ENCODE measurements at places on chromosomes 5 and 9. TPM values are rescaled to one million over a fixed set of nuclear protein-coding genes. Genes with fewer than 3 reads are reported as not detected.

DNAH5 gene
- 8.9 TPM for total RNA-seq

CYLC2 gene
- total RNA-seq = not detected

GAPT gene
- total RNA-seq = not detected

HSD17B3 gene
- 1.0 TPM for total RNA-seq

DMRTA1 gene
- total RNA-seq = 1.9 TPM

CBY3 gene
- 1.7 TPM for total RNA-seq

AGXT2 gene
- total RNA-seq = not detected

GPR151 gene
- total RNA-seq = not detected

DOCK2 gene
- 52.0 TPM for total RNA-seq

CCIN gene
- 1.4 TPM for total RNA-seq

OTULINL gene
- total RNA-seq = 112 TPM

NUTM2F gene
- not detected for total RNA-seq

IRX1 gene
- 23.0 TPM for total RNA-seq

BHMT2 gene
- total RNA-seq = 2.1 TPM

Data from upper lobe of left lung (tissue), 6 donors.